Stimulated activated CD8-positive, alpha-beta memory T cell treated with anti-CD3 and anti-CD28 coated beads, Interleukin-4, amount 100 ng/mL, for 1 hour (primary cell): ENCODE measurements at places on chromosomes 11 and 22.

DNA sequence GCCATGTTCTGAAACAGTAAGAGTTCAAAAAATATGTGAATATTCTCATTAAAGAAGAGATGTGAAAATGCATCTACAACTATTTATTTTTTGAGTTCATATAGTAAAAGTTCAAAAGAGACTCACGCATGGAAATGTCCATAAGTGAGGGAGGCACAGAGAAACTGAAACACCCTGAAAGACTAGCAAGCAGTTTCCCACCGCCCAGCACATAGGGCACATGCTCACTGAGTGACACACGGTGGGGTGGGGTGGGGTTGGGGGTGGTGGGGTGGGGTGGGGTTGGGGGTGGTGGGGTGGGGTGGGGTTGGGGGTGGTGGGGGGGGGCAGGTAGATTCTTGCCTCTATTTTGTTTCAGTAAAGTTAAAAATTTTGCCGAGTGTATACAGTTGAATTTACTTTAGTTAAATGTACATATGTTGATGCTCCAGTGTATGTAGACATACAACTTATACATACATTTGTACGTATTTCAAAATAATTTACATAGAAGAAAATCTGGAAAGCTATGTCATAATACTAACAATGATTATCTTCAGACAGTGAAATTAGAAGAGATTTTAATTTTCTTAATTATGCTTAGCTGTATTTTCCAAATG lies 6.3 kb downstream of the CCDC34 start:
- no peak for DNase-seq

DNA sequence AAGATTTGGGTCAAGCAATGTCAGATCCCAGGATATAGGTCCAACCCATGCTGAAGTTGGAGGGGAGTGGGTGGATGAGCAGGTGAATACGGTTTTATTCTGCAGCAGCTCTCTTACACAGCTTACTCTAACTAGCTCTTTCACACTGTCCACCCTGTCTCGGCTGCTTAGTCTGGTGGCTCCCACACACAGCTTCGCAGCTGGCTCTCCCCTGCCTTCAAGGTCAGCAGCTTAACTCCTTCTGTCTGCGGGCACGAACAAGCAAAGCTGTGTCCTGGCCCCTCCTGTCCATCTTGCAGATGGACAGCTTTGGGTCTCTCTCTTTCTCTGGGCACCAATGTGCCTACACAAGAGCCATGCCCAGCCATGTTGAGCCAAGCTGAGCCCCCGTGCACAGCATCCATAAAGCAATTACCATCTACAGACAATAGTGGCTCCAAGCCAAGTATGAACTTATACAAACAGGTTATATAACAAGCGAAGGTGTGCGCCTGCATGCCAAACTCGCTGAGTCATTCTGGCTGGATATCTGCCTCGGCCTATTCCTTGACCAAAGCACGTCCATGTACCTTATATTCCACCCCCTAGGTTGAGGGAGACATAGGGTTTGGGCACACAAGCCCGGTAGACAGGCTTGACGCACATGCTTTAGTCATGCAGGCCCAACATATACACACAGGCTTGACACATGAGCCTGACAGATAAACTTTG lies 1307.8 kb upstream of the RAG2 start:
- DNase-seq: no peak

- no peak for DNase-seq
Observed at GRCh38 chr11:111299101-111300026, 1.0 kb downstream of the POU2AF3 start.

- DNase-seq: no peak
Observed at GRCh38 chr11:110513846-110514437, 84.2 kb downstream of the FDX1 start.

GRCh38 chr11:19929655-19930054 lies 217.0 kb downstream of the NAV2 start:
- no peak for DNase-seq

- no peak for DNase-seq
Observed at GRCh38 chr11:123409456-123410217, 20.4 kb upstream of the GRAMD1B start.

DNA sequence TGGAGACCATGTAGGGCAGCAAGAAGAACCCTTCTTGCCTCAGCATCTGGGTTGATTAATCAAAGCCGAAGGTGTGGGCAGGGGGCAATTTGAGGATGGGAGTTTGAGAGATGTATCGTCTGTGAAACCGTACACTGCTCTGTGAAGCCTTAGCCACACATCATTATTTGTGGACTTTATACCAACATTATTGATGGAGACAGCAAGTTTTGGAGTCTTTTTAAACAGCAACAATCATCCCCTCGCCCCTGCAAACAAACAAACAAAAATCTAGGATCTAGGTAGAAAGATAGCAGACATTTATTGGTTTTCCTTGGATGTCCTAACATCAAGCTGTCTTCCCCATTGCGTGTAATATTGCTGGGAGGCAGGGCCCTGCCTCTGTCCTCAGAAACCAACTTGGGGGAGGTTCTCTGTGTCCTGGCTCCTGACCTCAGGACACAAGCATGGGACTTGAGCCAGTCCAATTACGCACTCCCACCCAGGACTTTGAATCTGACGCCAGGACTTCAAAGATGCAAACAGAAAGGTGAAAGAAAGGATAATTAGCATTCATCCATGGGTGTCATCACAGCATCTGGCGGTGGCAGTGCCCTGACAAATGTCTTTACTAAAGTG lies 61.6 kb upstream of the PLET1 start:
- DNase-seq: no peak

- DNase-seq: no peak
Observed at GRCh38 chr22:49021926-49022815, 805.5 kb downstream of the BRD1 start.

DNA sequence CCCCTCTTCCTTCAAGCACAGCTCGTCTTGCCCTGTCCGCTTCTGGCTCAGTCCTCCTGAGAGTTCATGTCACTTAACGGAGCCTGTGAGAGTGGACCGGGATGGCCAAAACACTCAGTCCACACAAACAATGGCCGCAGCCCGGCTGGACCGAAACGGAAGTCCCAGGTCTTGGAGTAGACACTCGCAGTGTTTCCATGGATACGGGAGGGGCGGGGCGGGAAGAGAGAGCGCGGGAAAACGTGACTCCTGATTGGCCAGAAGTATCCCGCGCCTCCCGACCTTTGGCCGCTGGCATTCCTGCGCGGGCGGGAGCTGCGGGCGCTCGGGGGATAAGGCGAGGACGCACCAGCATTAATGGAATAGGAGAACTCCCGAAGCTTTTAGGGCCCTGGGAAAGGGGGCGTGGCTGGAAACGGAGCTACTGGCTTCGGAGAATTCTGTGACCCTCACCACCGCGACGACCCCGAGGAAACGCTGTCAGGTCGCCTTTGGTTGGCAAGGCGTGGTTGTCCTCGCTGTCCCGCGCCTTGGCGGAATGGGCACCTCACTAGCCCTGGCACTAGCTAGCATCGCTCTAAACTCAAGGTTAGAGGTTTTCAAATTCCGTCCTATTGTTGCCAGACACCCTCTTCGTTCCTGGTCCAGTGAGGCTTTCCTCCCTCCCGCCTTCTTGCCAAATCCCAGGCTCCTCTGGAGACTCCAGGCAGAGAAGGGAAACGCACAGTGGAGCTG lies at the start of the genes NLRP14 and ZNF214:
Gene NLRP14 (plus strand): TSS at position 297 of the 735 bp plus-strand sequence. CDS start 18,108 bp downstream, outside the sequence.
Gene ZNF214 (minus strand): TSS at position 164 of the 735 bp plus-strand sequence. CDS start 17,511 bp downstream, outside the sequence.
- no peak for DNase-seq

- no peak for DNase-seq
Observed at GRCh38 chr11:6402061-6402470, 11.8 kb downstream of the SMPD1 start.

GRCh38 chr11:78981153-78981552 lies 406.5 kb upstream of the NARS2 start:
- DNase-seq: no peak

GRCh38 chr11:117833401-117833891 lies 8.9 kb upstream of the FXYD2 start:
- DNase-seq: no peak

DNA sequence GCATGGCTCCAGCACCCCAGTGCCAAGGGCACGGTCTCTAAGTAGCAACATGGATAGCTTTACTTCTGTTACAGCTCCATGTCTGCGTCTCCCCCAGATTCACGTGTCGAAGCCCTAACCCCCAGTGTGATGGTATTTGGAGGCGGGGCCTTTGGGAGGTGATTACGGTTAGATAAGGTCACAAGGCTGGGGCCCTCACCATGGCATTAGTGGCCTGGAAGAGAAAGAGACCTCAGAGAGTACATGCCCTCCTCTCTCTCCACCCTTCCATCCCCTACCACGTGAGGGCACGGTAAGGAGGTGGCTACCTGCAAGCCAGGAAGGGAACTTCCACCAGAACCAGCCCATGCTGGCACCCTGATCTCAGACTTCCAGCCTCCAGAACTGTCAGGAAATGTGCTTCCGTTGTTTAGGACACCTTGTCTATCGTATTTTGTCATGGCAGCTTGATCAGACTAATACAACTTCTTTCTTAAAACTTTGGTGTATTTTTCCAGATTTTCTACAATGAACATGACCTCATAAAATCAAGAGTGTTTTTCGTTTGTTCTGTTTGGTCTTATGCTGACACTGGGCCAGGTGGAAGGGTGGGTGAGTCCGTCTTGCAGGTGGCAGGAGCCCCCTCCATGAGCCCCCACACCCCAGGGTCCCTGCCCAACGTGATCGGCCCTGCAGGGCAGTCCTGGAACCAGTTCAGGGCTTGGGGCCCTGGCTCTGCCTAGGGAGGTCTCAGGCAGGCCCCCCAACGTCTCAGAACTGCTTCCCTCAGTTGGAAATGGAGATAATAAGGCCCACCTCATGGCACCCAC lies 10.7 kb downstream of the RTN4R start:
- no peak for DNase-seq

- no peak for DNase-seq
Observed at GRCh38 chr11:13503393-13503792, 7.6 kb upstream of the PTH start.

- no peak for DNase-seq
Observed at GRCh38 chr11:131253656-131254151, 116.7 kb upstream of the NTM start.

DNA sequence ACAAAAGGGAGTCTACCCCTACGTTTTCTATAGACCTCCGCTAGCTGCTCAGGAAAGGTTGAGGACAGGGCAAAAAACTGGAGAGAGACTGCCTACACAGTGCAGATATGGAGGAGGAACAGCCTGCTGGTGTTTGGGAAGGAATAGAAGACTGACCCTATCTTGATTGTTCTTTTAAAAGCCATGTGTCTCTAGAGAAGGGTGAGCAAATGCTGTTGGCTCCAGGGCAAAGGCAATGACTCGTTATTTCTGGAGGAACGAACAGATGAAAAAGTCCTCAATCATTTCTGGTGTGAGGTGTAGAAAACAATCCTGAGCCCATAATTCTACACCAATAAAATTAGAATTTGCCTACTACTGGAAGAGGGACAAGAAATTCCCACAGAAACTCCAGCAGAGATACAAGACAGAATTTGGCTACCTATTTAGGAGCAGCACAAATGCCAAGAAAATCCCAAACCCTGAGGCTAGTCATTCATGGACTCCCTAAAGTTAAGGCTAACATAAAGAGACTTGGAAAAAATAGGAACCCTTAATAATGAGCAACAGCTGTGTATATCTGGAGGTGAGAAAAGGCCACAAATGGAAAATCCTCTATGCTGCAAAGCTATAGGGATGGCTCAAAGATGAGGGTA lies 1206.3 kb upstream of the CNTN5 start:
- no peak for DNase-seq

- no peak for DNase-seq
Observed at GRCh38 chr22:17734187-17734586, 40.1 kb downstream of the BID start.

- DNase-seq: no peak
Observed at GRCh38 chr11:78380615-78381051, 37.0 kb downstream of the GAB2 start.

DNA sequence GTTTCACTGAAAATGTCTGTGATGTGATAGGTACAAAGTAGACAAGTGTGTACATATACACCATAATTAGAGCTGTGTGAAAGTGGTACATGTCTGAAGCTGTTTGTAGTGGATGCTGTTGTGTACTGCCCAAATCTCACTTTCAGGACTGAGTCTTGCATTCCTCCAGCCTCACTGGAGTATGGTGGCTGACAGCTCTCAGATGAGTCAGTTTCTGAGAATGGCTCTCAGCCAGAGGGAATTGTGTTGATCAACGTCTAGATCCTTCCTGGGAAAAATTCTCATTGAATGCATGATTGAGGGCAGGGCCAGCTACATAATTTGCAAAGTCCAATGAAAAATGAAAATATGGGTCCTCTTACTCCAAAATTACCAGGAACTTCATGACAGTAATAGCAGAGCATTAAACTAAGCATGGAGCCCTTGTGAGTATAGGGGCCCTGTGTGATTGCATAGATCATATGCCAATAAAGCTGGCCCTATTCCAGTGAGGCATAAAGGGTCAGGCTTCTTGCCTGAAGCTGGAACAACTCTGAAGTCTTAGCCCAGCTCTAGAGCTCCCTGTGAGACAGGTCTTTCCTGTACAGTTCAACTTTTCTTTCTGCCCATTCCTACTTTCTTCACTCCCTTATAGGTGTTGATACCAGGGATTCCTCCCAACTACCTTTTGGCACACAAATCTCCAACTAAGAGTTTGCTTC lies 10.8 kb upstream of the CYP2R1 start:
- no peak for DNase-seq
